ENCODE measurements at places on chromosomes 12 and 14.

- peaks cover 2% of the 10 kb centered on the region for H3K4me1 ChIP-seq
- no peak for DNase-seq
- H3K27ac ChIP-seq: no peak overlapping the region
- H3K4me3 ChIP-seq: no peak overlapping the region
- H3K27me3 ChIP-seq: no peaks in the 10 kb centered on the region
Measured at GRCh38 chr14:31166271-31166561, 41.4 kb downstream of the HECTD1 start.

GRCh38 chr12:64452559-64453329, 824 bp downstream of the TBK1 start:
- peak overlapping the region; percentile 96 for H3K4me3 ChIP-seq
- DNase-seq: no peak
- peaks cover 16% of the 10 kb centered on the region for H3K36me3 ChIP-seq
- peaks cover 51% of the 10 kb centered on the region for H3K4me1 ChIP-seq

DNA sequence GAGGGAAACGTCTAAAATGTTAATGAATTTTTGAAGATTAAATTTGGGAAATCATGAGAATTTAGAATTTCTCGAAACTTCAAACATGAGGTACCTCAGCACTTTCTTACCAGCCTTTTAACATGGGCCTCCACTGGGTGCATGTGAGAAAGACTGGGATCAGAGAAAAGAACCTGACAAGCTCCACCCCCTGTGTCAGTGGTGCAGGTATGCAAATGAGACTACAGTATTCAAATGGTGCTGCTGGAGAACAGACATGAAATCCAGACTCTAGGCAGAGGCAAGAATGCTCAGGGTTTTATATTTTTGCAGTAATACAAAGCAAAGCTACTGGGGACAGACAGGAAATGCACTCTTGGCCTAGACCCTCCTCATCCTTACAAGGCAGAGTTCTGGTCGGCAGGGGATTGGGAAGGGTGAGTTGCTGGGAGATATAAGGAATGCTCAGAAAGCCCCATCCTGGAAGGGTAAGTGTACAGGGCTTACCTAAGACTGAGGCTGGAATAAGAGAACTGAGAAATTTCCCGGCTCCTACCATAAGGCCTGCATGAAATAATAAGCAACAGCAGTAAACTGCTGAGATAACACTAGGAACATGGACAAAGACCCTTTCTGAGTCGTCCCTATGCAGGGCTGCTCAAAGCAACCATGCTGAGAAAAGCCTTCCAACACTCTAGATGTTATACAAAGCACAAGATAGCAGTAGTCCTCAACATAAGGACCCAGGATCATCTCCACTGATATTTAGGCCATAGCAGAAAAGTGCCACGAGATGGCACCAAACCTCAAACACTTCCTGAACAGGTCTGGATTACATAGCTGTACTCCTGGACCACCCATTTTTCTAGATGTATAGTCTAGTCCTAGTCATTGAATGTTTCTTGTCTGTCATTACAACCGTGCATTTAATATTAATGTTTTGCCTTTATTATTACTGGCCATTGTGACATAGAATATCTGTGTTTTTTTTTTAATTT, 260.8 kb downstream of the RASSF9 start:
- DNase-seq: peak; percentile 21
- no peak overlapping the region for H3K4me3 ChIP-seq
- no peaks in the 10 kb centered on the region for H3K36me3 ChIP-seq
- no peak overlapping the region for H3K27ac ChIP-seq

- H3K27ac ChIP-seq: no peak overlapping the region
- peaks cover 39% of the 10 kb centered on the region for H3K4me1 ChIP-seq
- no peak overlapping the region for H3K4me3 ChIP-seq
- H3K27me3 ChIP-seq: no peaks in the 10 kb centered on the region
- H3K36me3 ChIP-seq: peaks cover 12% of the 10 kb centered on the region
Measured at GRCh38 chr12:22312336-22312735, 22.2 kb downstream of the ST8SIA1 start.

DNA sequence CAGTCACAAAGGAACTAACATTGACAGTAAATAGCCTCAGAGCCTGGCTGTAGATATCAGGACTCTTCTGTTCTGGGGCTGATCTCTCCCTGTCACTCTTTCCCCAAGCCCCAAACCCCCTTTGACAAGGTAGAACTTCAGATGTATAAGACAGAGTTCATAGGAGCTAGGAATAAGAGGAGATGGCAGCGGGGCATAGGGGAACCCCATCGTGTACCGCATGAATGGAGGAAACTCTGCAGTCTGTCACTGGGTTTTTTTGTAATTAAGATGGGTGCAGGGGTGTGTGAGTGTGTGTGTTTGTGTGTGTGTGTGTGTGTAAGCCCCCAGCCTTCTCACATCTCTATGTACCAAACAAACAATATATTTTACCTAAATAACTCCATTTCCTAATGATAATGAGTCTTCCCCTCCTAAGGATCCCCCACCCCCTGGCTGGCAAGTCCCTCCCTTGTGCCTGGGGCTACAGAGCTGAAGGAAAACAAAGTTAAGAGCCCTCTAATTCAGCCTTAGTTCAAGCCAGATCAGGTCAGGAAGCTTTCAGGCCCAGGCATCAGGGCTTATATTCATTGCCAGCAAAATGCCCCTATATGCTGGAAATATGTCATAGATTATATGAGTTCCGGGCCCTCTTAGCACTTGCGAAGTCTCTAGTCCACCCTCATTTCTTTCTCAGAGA, 9.1 kb upstream of the HOXC4 start:
- no peaks in the 10 kb centered on the region for H3K4me1 ChIP-seq
- H3K27me3 ChIP-seq: peaks cover 81% of the 10 kb centered on the region
- DNase-seq: no peak
- no peak overlapping the region for H3K4me3 ChIP-seq
